Spleen (tissue), 13 donors: ENCODE measurements at places on chromosomes 3 and 15. TPM values are rescaled to one million over a fixed set of nuclear protein-coding genes. Genes with fewer than 3 reads are reported as not detected.

- no peak overlapping the region for H3K4me3 ChIP-seq
- H3K4me1 ChIP-seq: no peaks in the 10 kb centered on the region
- H3K27me3 ChIP-seq: no peaks in the 10 kb centered on the region
- DNase-seq: no peak
Measured at GRCh38 chr3:117036259-117036799, 326.8 kb downstream of the TUSC7 start.

DNA sequence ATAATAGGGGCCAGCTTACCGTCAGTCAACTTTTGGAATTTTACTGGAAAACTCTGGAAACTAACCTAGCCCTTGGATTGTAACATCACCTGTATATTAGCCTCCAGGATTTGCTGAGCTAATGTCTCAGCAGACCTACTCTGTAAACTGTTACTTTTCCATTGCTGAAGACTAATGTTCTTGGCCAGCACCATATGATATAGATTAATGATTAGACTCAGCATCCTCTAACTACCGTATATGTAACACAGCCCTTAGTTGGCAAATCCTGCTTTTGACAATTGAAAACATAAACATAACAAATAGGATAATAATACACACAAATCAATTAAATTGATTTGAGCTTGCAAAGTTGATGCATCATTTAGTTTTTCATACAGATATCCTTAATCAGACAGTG, 26.6 kb upstream of the GBE1 start:
- DNase-seq: no peak
- H3K27me3 ChIP-seq: no peaks in the 10 kb centered on the region
- H3K4me1 ChIP-seq: peaks cover 11% of the 10 kb centered on the region
- H3K4me3 ChIP-seq: no peak overlapping the region
- no peak overlapping the region for H3K27ac ChIP-seq

The ITPKA gene
- polyA plus RNA-seq: 0.09 TPM

The CCDC54 gene
- not detected for polyA plus RNA-seq
